ENCODE measurements at places on chromosomes 6 and 20. TPM values are rescaled to one million over a fixed set of nuclear protein-coding genes. Genes with fewer than 3 reads are reported as not detected.

- no peak for DNase-seq
These were observed 60.3 kb downstream of the RSPO3 start for GRCh38 chr6:127178746-127179145.

DNA sequence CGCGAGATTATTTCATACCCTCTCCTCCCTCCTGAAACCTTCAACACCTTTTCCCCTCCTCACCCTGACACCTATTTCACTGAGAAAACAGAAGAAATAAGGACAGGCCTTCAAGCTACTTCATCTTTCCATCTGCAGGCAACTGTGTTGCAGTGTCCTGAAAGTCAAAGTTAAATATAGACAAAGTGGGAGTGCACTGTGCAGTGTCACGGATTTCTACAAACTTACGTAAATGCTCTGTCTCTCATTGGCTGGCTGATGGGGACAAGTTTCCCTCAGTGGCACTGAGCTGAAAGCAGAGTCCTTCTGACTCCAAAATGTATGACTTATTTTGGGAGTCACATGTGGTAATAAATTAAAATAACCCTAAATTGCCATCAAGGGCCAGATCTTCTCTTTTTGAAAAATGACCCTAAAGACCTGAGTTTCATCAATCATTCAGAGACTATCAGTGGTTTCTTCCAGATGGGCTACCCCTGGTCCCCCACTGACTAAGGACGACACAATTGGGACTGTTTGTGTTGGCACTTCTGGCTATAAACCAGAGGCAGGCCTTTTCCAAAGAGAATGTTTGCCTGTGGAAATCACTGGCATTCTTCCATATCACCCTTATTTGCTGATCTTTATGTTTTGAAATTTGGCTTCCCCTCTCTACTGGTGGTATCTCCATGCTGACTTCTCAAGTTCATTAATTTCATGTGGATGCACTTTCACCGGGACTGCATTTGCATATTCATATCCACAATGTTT, 21.6 kb downstream of the ALDH8A1 start:
- DNase-seq, result no peak

GRCh38 chr6:167825332-167826229, 1.1 kb upstream of the AFDN start:
- peak; percentile 77 for DNase-seq

Gene RAET1L
- not detected for total RNA-seq

- DNase-seq, result no peak
These were observed 273.9 kb downstream of the CDC5L start for GRCh38 chr6:44661221-44662008.

DNA sequence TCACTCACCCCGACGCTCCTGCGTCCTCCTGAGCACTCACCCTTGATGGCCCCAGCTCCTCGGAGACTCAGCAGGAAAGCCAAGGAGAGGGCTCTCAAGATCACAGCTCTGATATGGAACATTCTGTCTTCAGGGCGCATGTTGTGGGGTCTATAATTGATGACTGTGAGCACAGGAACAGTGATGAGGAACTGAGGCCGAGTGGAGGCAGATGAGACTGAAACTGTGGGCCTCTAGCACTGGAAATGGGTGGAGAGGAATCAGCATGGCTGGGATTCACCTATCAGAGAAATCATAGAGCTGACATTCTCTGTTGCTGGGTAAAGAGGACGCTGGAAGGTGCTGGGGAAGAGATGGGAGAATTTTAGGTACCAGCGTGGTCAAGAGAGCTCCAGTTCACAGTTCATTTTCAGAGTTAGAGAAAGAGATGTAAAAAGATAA, at the start of gene HLA-DPA1:
Gene HLA-DPA1 (minus strand): TSS at position 219 of the 441 bp plus-strand sequence.
- no peak for DNase-seq

Gene KHDC1
- total RNA-seq, result 0.98 TPM

Gene BTN3A1
- 15.5 TPM for total RNA-seq

DNA sequence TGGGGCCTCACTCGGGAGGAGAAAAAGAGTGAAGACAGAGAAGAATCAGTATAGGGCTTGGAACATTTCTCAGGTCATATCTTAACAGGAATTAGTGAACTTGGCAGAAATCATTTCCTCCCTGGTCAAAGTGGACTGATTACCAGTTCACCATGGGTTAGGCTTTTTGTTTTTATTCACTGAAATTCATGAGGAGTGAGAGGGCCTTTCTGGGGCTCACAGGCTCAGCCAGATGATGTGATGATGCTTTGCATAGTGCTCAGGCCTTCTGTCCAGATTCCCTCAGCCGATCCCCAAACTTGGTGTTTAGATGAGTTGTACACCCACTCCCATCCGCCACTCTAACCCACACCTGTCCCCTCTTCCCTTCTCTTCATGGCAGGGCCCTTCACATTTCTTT, 32.5 kb downstream of the SRSF3 start:
- no peak for DNase-seq

DNA sequence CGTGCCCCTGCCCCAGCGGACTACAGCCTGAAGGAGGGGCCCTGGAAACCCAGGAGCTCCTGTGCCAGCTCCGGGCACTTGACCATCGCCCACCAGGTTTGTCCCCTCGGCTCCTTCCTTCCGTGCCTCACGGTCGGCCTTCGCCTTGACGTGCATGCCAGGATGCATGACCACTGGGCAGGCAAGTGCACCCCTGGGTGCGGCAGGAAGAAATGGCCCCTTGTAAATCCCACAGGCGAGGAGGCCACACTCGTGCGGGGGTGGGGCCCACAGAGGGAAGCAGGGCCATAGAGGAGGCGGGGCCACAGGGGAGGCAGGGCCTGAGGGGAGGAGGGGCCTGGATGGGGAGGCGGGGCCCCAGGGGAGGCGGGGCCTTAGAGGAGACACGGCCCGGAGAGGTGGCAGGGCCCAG, 81.7 kb downstream of the YTHDF1 start:
- DNase-seq, result no peak

DNA sequence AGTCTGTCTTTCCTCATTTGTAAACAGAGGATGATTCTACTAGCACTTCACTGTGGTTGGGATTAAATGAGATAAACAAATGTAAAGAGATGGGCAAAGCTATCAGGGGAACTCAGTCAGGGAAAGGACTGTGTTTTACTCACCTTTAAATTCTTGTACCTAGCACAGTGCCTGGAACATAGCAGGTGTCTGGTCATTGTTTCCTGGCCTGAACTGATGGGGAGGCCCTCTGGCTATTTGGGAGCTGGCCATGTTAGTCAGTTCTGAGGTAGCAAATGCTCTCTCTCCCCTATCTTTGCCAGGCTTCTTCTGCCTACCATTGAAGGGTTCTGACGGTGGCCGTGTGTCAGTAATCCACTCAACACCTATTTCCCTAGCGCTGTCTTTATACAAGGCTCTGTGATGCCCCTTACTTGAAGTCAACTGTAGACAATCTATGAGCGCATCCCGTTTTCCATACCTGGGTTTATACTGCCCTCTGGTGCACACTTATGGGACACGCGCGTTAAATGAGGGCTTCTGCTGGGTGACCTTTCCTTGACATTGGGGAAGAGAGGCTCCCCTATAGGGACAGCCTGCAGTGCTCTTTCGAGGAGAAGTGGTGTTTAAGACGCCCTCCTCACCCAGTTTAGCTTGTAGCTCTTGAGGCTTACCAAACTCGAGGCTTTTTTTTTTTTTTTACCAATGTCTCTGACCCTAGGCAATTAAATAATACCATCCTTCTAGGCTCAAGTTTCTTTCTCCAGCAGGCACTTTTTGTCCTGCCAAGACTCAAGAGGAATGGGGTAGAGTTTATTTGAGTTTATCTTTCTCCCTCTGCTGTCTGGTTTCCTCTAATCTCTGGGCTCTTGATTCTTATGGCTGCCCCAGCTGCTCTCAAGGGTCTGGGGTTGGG, 4.0 kb upstream of the SPATS1 start:
- peak; percentile 35 for DNase-seq

Gene FAM83C
- total RNA-seq, result not detected

- no peak for DNase-seq
These were observed 30.9 kb downstream of the STK35 start for GRCh38 chr20:2132461-2132901.

DNA sequence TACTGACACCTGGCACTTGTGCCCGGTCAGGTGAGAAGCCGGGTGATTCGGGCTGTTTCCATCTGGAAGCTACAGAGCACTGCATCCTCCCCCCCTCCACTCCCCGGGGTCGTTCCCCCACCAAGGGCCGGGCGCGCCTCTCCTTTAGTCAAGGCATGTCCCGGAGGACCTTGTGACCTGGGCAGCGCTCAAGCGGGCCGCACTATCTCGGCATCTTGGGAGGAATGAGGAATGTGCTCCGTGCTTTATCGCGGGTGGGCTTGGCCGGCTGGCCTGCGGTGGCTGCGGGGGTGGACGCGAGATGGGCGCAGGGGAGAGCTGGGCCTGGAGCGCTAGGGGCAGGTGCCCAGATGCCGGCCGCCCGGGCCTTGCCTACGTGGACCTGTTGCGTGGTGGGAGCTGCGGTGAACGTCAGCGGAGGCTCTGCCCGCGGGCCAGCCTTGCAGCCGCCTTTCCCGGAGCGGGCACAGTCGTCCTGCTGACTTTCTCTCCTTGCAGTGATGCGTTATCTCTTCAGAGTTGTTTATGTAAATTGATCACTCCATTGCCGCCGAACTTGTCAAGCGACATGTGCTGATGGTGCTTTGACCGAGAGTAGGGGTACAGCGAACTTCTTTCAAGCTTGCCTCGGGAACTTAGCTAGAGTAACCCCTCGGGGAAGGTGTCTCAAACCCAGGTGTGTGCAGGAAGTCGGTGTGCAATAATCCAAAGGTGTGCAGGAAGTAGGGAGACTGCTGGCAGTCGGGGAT, 1.1 kb downstream of the LRRC1 start:
- peak; percentile 35 for DNase-seq

GRCh38 chr20:45303586-45304463, 2.8 kb upstream of the RBPJL start:
- DNase-seq, result no peak

DNA sequence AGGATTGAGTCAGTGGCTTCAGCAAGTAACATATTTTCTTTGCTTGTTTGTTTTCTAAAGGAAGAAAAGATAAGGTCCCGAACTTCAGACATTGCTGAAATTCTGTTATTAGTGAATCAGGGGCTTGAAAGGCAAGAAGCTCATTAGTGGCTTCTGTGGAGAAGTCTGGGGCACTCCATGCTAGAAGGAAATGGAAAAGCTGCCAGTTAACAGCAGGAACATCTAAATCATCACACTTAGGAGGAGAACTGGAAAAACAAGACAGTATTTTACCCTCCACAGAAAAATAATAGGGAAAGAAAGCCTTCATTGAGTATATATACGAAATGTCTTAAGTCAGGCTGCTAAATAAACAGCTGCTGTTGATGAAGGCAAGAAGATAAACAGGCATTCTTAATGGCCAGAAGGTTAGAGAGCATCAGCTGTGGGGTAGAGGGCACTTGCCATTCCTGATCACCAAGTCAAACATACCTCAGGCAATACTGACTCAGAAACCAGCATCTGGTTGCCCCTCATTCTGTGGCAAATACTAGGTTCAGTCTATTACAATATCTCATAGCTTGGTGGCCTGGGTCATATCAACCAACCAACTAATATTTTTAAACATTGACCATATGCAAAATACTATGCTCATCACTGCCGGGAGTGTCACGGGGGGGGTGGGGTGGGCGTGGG, 143.2 kb upstream of the TENT5A start:
- no peak for DNase-seq

DNA sequence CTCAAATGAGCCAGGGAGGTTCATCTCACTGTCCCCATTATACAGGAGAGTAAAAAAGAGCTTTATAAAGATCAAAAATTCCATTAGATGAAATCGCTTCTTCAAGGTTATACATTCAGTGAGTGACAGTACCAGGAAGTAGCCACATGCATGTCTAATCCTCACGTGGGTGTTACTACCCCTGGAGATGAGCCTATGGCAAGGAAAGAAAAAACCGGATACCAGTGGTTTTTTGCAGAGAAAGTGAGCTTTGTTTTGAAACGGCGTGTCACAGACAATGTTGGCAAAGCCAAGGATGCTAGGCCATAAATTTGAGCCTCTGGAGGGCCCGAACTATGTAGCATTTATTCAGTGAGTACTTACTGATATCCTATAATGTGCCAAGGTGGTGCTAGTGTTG, 215.0 kb upstream of the RIN2 start:
- DNase-seq, result no peak

DNA sequence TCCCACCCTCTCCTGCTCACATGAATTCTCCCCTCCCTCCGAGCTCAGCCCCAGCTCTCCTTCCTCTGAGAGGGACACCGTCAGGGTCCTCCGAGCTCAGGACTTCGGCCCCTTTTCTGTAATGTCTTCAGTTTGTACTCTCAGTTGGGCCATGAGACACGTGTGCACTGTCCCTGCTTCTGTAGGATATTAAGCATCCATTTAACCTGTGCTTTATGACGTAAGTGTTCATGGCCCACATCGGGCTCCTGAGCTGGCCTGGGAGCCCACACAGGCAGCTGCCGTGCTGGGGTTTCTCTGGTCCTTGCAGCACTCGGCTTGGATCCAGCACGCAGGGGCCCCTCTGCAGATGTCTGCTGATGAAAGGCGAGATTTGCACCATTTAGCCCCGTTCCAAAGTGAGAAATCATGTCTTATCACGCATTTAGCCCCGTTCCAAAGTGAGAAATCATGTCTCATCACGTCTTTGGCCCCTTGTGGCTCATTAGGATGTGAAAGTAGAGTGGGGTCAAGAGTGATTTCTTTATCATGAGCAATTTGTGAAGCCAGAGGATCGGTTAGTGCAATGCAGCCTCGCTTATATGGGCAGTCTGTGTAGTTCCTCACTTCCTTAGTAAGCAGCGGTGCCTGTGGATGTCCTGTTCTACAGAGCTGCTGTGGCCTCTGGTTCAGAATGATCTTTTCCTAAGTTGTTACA, 25.3 kb downstream of the DUSP22 start:
- no peak for DNase-seq

DNA sequence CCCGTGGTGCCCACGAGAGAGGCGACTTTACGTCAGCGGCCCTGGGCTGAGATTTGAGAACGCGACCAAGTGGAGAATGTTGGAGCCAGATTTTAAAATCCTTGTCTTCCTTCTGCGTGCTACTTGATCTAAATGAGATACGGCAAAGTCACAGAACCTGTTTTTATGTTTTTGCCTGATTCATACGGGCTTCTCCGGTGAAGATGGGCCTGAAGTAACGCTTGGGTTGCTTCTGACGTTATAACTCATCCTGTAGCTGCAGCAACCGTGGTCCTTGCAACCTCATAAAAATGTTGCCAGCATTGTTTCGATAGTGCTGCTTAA, 462 bp upstream of the SLC35B3 start:
- DNase-seq, result no peak

Gene THEMIS
- total RNA-seq, result 0.29 TPM

DNA sequence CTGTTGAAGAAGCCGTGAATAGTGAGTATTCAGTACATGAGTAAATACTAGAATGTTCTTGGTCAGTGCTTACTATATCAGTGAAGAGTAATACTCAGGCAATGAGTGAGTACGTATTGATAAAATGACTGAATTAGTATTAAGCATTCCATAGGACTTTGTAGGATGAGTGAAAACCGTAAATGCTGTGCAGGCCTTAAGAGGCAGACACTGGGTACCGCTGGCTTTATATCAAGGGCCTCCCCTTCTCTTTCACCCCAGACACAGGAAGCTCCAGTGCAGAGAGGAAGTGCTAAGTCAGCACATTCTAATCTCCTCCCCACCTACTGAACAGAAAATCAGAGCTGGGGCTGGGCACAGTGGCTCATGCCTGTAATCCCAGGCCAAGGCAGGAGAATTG, 24.2 kb downstream of the POFUT1 start:
- DNase-seq, result no peak

Gene SMLR1
- 0.12 TPM for total RNA-seq

- DNase-seq, result no peak
These were observed 263.0 kb downstream of the CDC5L start for GRCh38 chr6:44650495-44650894.

All from pancreas (tissue), 10 donors.